ENCODE measurements at places on chromosomes 4 and X.

DNA sequence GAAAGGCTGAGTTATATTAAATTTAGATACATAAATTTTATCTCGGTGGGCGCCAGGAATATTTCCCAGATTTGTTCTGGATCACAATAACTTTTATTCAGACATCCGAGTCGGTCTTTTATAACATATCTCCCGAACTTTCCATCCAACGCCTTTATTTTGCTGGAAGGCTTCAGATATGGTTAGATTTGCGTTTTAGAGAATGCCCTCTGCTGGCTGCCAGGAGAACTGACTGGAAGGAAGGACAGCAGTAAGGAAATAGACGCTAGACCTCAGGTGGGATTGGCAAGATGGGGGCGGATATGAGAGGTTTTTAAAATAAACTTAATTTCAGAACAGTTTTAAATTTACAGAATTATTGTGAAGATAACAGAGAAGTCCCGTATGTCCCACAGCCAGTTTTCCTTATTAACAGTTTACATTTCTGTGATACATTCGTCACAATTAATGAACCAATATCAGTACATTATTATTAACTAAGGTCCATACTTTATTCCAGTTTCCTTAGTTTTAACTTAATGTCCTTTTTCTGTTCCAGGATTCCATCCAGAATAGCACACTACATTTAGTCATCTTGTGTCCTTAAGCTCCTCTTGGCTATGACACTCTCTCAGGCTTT is 4.6 kb upstream of the KANTR start:
- DNase-seq, result peak; percentile 57

- no peak for DNase-seq
These were observed 26.1 kb upstream of the TET2 start for GRCh38 chr4:105120626-105121025.

- DNase-seq, result no peak
These were observed 20.8 kb upstream of the TMEM185A start for GRCh38 chrX:149652232-149652981.

GRCh38 chrX:23578079-23578478 is 89.2 kb upstream of the PRDX4 start:
- no peak for DNase-seq

DNA sequence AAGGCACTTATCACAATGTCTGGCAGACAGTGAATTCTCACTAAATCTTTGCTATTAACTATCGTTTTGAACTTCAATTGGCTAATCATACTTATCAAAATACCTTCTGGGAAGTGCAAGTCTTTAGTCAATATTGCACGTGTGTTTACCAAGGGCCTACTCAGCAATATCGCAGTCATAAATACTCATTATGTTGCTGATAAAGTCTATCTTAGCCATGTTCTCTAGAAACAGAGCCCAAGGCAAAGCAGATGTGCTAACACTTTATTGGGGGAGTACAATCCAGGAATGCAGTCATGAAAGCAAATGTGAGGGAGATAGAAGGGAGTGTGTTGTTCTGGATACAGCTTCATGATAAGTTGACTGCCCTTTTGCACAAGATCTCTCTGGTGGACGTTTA is 90.5 kb downstream of the FBXO8 start:
- no peak for DNase-seq

- no peak for DNase-seq
These were observed 10.4 kb upstream of the FAM13A start for GRCh38 chr4:89067417-89067816.

DNA sequence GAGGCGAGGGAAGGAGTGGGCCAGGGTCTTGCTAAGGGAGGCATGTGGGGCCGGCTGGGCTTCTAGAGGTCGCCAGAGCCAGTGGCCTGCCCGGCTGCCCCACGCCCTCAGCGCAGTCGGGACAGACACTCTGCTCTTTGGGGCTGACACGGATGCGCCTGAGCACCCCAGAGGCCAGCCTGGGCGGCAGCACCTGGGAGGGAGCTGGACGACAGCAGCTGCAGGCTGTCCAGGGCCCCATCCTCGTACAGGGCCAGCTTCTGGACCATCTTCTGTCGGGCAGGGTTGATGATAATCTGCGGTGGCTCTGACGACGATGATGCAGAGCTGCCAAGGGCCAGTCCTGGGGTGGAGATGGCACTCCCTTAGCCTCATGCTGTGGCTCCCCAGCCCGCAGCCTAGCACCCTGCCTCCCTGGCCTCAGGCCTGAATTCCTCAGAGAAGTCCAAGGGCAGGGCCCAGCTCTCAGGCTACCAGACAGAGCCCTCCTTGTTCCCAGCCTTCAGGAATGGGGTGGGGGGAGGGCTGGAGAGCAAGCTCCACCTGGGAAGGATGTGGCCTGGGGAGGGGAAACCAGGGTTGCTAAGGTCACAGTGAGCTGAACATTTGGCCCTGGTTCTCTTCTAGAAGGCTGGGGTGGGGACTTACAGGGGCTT is 7.2 kb downstream of the IRAK1 start:
- no peak for DNase-seq

DNA sequence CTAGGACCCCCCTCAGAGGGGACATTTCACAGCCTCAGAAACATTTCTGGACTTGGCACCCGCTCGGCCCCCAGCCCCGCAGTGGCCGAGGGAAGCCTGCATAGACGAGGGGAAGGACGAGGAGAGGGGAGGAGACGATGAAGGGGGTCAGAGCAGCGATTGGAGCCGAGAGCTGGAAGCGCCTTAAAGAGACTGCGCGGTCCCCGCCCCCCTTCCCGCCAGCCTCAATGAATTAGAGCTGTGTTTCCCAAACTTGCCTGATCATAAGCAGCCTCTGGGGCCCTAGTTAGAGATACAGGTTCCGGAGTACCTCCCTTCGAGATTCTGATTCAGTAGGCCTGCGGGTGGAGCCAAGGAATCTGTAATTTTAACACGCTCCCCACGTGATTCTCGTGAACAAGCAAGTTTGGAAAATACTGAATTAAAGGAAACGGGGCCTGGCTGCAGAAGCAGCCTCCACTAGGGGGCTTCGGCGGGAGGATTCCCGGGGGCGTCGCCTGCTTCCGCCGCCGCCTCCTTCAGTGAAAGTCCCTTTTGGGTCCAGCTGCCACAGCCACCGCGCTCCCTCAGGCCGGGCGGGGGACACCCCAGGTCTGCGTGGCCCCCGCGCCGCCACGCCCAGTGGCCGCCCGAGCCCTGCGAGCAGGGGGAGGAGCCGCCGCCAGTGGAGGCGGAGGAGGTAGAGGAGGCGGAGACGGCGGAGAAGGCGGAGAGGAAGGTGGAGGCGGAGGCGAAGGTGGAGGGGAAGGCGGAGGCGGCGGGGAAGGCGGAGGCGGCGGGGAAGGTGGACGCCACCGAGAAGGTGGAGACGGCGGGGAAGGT is at the start of gene USP27X:
TSS of gene USP27X (plus strand) at position 651 of the 822 bp plus-strand sequence. CDS start 824 bp downstream, outside the sequence.
- peak; percentile 82 for DNase-seq

DNA sequence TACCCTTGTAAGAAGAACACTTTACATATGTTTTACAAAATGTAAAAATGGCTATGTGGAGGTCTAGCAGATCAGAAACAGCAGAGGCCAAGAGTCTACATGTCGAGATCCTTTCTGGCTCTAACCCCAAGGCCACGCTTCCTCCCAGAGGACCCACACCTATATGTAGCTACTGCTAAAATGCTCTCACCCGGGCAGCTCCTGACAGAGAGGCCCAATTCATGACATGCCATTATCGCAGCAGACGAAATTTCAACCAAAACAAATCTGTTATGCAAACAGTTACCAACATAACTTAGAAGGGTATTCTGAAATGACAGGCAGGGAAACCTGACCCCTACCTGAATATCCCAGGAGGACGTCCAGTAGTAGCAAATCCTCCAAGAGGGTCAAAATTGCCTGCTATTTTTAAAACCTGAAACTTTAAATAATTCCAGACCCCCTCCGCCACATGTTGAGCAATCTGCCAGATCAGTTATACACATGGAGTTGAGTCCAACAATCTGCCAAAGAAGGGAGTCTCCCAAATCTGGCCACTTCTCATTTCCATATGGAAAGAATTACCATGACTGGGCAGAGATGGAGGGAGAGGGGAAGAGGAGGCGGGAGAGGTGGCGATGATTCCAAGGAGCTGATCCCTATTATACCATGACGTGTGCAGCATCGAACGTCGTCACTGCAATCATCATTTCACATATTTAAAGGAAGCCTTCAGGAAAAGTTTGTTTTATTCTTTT is 192.9 kb upstream of the TBL1X start:
- no peak for DNase-seq

- peak; percentile 13 for DNase-seq
These were observed 67.7 kb upstream of the FAM9A start for GRCh38 chrX:8868906-8869305.

DNA sequence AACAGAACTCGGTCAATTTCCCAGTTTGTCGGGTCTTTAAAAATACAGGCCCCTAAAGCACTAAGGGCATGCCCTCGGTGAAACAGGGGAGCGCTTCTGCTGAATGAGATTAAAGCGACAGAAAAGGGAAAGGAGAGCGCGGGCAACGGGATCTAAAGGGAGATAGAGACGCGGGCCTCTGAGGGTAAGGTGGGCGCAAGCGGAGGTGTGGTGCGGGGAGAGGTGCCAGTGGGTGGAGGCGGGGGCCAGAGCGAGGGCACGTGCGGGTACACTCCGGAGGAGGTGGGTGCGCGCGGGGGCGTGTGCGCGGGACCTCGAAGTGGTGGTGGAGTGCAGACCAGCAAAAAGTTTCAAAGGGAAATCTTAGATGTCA is 787 bp upstream of the TET2 start:
- peak; percentile 6 for DNase-seq

GRCh38 chr4:163976588-163976987 is 482.1 kb downstream of the TMA16 start:
- no peak for DNase-seq

DNA sequence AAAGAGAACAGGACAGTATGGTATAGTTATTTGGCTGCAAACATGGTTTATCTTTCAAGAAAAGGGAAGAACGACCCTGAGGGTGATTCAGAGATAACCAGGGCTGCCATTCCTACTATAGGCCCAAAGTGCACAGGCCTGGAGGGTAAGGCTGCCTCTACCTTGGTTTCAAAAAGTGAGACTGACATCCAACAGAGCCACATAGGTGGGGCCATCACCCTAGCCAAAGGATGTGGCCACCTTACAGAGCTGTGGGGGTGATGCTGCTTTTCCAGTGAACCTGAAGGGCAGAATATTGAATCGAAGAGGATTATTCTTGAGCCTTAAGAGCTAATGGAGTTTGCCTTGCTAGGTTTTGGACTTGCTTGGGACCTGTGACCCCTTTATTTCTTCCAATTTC is 15.7 kb downstream of the SH2D1A start:
- no peak for DNase-seq

DNA sequence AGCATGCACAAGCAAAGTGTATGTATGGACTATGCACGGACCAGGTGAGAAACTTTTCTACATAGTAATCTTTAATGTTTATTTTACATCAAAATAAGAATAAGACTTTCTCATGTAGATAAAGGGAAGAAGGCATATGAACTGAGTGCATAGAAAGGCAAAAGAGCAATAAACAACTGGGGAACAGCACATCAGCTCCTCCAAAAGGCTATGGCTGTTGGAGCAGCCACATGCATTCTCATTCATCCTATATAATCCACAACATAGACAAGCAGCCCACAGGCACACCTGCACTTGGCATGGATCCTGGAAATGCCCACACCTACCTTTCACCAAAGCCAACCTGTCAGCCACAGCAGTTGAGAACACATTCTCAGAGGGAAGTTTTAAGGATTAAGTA is 586.9 kb upstream of the INTU start:
- DNase-seq, result no peak

- no peak for DNase-seq
These were observed 1.2 kb downstream of the GUCY1A1 start for GRCh38 chr4:155667568-155668511.

DNA sequence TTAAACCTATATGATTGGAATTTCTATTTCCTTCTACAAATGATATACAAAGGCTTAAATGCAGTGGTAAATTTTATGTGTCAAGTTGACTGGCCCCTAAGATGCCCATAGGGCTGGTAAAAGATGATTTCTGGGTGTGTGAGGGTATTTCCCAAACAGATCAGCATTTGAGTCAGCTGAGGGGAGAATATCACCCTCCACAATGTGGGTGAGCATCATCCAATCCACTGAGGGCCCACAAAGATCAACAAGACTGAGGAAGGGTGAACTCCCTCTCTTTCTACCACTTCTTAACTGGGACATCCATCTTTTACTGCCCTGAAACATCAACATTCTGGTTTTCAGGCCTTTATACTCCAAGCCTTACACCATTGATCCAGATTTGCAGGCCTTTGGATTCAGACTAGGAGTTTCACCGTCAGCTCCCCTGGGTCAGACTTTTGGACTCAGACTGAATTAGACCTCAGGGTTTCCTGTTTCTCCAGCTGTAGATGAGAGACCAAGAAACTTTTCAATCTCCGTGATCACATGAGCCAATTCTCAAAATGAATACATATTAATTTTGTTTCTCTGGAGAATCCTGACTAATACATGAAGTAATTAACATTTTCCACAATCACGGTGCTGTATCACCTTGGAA is 1020.7 kb upstream of the SLIT2 start:
- no peak for DNase-seq

GRCh38 chrX:47169273-47169672 is 24.3 kb downstream of the RBM10 start:
- no peak for DNase-seq

DNA sequence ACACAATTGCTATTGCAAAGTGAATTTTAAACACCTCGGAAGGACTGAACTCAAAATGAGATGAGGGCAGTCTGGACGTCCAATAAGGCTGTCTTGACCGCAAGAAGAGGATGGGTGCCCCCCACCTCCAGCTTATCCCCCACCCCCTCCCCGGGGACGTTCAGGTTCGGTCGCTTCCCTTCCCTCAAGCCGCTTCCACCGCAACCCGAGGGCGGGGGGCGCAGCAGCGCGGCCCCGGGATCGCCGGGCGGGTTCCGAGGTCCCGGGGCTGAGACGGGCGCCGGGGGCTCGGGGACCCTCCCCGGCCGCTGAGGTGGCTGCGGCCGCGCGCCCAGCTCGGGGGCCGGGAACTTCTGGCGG is 480 bp downstream of the USP46 start:
- DNase-seq, result peak; percentile 27

DNA sequence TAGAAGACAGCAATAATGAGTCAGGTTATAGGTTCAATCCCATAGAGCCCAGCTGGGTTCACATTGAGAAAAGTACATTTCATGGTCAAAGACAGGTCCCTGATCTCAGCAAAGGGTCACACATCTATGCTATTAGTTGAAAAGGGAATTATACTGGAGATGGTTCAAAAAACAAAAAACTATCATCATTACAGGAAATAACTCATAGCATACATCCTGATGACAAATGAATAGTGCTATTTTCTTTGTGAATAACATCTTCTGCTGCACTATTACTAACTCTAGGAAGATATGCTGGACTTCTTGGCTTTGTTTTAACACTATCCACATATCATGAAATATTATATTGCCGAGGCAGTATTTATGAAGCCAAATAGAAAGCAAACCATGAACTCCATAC is 202.5 kb upstream of the MAB21L2 start:
- no peak for DNase-seq

GRCh38 chr4:6217716-6218381 is 17.5 kb upstream of the JAKMIP1 start:
- DNase-seq, result no peak

DNA sequence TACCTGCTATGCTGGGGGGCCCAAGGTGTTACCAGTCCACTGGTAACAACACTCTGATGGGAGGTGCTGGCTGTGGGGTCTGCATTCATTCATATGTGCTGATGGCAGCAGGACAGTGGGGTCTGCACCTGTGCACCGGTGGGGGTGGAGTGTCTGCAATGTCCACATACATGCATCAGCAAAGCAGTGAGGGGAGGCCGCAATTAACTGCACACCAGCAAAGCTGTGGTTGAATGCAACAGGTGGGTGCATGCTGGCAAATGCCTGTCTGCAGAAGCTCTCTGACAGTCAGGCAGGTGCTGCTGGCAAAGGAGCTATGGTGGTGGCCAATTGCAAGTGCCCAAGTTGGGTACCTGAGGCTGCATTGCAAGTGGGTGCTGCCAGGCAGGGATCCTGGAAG is 426.5 kb upstream of the FMR1 start:
- no peak for DNase-seq
